Skeletal muscle cell (primary cell): ENCODE measurements at places on chromosomes 1 and 21.
A peak's percentile ranks its signal among the peaks of the same experiment; 100 is the strongest.

DNA sequence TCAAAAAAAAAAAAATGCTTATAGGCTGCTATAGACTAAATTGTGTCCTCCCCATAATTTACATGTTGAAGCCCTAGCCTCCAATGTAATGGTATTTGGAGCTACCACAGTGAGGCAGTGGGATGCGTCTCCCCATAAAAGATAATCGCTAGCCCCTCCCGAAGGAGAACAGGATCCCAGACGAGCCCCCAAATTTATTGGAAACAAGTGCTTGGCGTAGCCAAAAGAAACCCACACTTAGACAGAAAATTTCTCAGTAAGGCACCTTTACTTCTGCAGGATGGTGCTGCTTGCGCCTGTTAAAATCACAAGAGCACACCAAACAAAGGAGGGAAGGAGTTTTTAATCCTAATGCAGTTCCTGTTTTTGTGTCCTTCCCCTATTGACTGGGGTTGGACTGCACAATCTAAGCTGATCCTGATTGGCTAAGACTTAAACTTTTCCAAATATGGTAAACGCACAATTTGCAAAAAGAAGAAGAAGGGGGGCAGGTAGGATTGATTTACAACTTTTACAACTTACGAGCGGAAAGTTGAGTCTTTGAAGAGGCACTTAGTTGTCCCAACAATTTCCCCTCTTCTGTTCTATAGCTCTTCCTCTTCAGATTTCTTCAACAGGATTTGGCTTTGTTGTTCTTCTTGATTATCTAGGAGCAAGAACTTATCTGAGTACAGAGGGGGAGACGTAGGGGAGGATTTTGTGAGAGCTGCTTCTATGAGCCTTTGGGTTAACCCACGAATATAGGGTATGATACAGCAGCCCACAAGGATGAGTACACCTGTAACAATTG lies 3.0 kb upstream of the IPP start:
- no peak for DNase-seq

GRCh38 chr21:40723317-40723716 lies 123.6 kb downstream of the DSCAM start:
- no peak for DNase-seq

DNA sequence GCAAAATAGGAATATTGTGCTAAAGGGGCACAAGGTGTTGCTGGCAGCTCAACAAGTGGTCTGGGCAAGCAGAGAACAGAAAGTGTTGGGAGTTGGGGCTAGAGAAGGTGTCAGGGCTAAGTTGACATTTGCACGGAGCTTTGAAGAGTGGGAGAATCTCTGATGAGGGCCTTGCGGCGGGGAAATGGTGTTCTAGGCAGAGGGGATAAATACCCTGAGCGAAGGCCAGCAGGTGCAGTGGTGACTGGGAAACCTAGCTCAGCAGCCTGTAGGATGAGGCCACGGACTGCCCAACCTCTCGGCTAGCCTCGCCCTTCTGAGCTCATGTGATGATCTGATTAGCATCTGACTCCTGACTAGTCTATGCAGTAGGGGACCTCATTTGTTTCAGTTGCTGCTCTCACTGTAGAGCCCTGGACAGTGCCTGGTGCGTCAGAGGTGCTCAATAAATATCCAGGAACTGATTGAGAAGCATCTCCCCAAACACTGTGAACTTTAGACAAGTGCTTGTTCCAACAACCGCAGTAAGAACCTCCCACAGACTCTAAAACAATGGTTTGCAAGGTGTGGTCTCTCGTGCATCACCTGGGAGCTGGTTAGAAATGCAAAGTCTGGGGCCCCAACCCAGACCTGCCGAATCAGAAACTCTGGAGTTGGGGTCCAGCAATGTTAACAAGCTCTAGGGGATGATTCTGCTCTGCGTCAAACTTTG lies 1.0 kb upstream of the FOXO6 start:
- no peak for DNase-seq

GRCh38 chr1:216805233-216805632 lies 82.0 kb upstream of the ESRRG start:
- peak; percentile 19 for DNase-seq

GRCh38 chr1:158329733-158330132 lies 1.6 kb downstream of the CD1B start:
- DNase-seq = no peak

GRCh38 chr1:87560601-87561360 lies 232.1 kb downstream of the LMO4 start:
- no peak for DNase-seq

DNA sequence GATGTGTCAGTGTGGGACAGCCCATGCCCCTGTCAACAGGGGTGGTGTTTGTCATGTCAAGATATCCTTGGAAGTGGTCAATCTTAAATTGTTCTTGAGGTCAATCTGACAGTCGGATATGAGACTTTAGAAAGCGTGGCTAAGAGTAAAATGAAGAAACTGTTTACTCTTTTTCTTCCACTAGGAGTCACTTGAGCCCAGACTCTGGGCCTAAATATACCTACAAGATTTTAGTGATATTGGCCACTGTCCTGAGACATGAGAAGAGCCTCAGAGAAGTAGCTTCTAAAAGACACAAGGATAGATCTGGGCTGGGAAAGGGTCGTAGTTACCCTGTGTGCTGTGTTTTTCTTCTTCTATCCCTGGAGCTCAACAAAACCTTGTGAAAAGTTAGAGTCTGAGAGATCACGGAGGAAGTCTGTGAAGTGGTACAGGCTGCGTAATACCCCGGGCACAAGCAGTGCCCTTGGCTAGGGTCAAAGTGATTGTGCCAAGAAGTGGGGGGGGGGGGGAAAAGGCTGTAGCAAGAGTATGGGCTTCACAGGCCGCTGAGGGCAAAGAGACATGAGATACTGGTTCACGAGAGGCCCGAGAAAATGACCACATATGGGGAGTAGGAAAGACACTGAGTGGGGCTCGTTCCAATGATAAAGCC lies 355.2 kb upstream of the GREM2 start:
- DNase-seq = no peak
